ENCODE measurements at places on chromosomes 5 and 9.

DNA sequence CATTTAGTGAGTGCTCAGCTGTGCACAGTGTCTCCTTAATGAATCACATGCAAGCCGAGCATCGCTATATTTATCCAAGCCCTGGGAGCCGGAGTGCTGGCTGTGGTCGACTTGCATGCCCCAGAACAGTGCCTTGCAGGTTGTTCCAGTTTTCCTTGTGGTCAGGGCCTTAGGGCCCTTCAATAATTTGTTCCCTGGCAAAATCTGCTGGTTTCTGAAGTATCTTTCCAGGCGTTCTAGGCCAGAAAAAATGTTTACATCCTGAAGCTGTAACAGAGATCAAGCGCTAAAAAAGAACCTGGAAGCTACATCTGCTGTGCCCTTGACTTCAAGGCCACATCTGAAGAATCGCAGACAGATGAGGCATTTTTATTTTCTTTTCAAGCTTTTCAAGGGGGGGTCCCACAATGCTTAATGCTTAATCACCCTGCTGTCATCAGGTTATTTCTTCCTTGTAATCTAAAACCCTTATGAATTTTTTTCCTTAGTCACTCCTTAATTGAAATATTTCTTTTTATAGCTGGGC is 105.8 kb downstream of the DOCK2 start:
- no peak for DNase-seq

DNA sequence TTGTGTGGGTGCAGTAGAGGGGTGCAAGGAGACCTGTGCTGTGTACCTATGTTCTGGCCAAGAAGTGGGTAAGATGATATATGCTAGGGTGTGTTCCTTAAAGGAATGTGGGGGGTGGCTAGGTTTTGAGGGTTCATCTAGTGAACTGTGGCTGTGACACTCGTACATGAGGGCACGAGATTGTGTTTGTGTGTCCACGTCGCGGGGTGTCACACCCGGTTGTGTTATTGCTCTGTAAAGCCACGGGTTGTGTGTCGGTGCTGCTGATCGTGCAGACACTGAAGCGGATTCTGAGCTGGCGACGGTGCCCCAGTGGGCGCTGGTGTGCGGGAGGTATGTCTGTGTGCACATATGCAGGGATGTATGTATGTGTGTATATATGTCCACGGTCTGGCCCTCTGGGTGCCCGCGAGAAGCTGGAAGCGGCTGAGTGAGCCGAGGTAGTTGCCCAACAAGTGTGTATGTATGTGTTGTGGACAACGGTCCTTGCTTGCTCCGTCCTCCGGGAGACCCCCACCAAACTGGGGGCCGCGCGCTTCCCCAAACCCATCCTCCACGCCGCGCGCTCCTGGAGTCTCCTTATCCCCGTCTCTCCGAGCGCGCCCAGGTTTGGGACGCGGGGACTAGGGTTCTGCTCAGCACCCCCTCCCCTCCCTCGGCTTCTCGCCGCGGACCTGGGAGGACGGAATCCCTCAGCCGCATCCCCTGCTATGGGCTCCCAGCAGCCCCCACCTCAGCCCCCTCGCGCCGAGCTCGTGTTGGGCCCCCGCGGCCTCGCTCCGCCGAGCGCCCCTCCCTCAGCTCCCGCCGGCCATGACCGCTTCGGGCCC is 639 bp downstream of the PCDH1 start:
- DNase-seq: peak; percentile 25

DNA sequence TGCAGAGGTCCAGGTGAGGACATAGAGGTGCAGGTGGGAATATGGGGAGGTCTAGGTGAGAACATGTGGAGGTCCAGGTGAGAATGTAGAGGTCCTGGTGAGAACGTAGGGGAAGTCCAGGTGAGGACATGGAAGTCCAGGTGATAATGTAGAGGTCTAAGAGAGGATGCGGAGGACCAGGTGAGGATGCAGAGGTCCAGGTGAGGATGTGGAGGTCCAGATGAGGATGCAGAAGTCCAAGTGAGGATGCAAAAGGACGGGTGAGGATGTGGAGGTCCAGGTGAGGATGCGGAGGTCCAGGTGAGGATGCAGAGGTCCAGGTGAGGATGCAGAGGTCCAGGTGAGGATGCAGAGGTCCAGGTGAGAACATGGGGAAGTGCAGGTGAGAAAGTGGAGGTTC is 133.8 kb downstream of the MRPL36 start:
- DNase-seq: no peak

- DNase-seq: no peak
Observed at GRCh38 chr9:130090915-130091314, 37.2 kb downstream of the GPR107 start.

- DNase-seq: no peak
Observed at GRCh38 chr5:53407373-53407772, 73.1 kb upstream of the FST start.

- no peak for DNase-seq
Observed at GRCh38 chr5:27462936-27463335, 424.6 kb upstream of the CDH9 start.
